Body of pancreas (tissue), 4 donors: ENCODE measurements at places on chromosomes 1 and 21. TPM values are rescaled to one million over a fixed set of nuclear protein-coding genes. Genes with fewer than 3 reads are reported as not detected.

- DNase-seq: no peak
Measured at GRCh38 chr1:145901312-145902021, 8.4 kb downstream of the ITGA10 start.

GRCh38 chr1:183711741-183712361, 58.7 kb upstream of the APOBEC4 start:
- DNase-seq: no peak

GRCh38 chr1:26546375-26546774, 16.8 kb downstream of the RPS6KA1 start:
- no peak for DNase-seq

Gene S100A7A
- not detected for total RNA-seq

Gene KRTAP19-2
- total RNA-seq: not detected

GRCh38 chr21:36741506-36741905, 42.6 kb downstream of the SIM2 start:
- no peak for DNase-seq

Gene GBP6
- total RNA-seq: not detected

Gene CPT2
- 14.5 TPM for total RNA-seq

DNA sequence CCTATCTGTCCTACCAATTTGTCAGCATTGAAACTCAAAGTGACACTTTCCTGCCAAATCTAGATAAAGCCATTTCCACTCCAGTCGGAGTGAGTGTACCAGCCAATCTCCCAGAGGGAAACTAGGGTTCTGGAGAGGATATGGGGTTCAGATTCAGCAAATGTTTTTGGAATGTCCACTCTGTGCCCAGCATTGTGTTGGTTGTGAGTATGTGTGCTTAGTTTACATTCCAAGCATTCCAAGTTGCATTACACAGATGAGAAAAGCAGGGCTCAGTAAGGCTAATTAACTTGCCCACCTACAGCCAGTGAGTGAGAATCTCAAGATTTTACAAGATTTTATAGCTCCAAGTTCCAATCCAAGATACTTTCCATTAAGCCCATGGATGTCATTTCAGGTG, 26.4 kb upstream of the RGS16 start:
- DNase-seq: no peak
